ENCODE measurements at places on chromosomes 4 and X.
A peak's percentile ranks its signal among the peaks of the same experiment; 100 is the strongest.

DNA sequence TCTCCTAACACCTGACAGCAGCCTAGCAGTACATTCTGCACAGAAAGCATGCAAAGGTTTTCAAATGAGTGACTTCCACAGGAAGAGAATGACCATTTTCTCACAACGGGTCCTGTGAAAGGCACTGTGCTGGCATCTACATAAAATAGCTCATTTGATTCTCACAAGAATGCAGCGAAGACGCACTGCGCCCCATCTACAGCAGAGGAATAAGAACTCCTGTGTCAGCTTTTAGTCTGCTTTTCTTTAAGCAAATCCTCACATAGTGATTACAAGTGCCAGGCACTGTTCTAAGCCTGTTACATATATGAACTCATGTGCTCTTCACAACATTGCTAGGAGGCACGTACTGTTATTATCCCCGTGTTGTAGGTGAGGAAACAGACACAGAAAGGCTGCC lies 62.5 kb downstream of the AFAP1 start:
- DNase-seq = no peak

DNA sequence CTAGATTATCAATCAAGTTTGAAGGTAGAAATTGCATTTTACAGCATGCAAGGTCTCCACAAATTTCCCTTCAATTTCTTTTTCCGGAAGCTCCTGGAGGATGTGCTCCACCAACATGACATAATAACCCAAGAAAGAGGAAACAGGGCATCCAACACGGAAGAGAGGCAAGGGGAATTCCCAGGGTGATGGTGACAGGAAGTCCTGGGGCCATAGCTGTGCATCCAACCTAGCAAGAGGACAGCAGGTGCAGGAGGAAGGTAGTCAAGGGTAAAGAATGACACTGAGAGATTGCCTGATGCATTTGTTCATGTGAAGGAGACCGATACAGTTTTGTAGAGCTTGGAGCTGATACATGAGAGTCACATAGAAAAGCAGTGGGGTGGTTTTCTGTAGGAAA lies 115.7 kb upstream of the LSM6 start:
- no peak for DNase-seq

- peak; percentile 93 for DNase-seq
Measured at GRCh38 chr4:176753049-176753448, 39.7 kb downstream of the VEGFC start.

DNA sequence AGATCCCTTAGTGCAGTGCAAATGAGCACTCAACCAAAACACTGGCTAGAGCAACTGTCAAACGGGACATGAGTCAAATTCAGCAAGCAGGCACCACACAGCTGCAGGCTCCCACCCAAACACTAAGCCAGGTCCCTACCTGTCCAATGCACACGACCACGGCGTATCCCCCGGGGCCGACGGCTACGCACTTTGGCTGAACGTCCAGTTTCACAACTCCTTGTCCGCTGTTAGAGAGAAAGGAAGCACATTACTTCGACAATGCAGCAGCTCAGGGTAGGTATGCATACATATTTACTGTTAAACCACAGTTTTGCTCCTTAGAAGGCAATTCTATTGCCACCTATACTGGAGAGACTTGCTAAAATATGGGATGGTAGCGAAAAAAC lies 35.4 kb downstream of the WDR1 start:
- DNase-seq = no peak

- no peak for DNase-seq
Measured at GRCh38 chr4:168572002-168572401, 75.2 kb downstream of the PALLD start.

Measured in smooth muscle cell of the brain vasculature (primary cell).